Body of pancreas (tissue), 4 donors: ENCODE measurements at places on chromosomes 16 and 17.

GRCh38 chr16:66224626-66225025 is 141.9 kb upstream of the CDH5 start:
- no peak overlapping the region for H3K27ac ChIP-seq
- no peaks in the 10 kb centered on the region for H3K4me1 ChIP-seq
- H3K27me3 ChIP-seq: no peaks in the 10 kb centered on the region
- no peak overlapping the region for H3K4me3 ChIP-seq

DNA sequence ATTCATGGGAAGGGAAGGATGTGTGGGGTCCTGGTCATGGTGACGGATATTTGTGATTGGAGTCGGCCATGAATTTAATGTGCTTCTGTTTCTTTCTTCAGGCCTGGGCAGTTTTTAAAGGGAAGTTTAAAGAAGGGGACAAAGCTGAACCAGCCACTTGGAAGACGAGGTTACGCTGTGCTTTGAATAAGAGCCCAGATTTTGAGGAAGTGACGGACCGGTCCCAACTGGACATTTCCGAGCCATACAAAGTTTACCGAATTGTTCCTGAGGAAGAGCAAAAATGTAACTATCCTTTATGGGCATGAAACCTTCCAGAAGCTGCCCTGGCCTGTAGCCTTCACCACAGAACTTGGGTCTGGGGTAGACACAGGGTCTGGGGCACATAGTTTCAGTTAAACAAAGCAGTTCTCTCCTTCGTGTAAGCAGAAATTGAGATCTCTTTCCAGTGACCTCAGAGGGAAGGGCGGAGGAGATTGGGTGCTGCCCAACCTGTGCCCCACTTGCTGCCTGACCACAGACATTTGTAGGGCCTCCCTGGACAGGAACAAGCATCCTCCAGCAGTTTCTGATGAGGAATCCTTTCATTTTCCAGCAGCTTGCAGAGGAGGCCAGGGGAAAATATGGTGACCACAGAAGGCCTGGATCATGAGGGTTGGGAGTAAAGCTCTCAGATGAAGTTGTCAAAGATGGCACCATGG is 10.1 kb downstream of the IRF8 start:
- H3K4me1 ChIP-seq: no peaks in the 10 kb centered on the region
- no peaks in the 10 kb centered on the region for H3K36me3 ChIP-seq
- H3K27me3 ChIP-seq: no peaks in the 10 kb centered on the region
- H3K27ac ChIP-seq: no peak overlapping the region

DNA sequence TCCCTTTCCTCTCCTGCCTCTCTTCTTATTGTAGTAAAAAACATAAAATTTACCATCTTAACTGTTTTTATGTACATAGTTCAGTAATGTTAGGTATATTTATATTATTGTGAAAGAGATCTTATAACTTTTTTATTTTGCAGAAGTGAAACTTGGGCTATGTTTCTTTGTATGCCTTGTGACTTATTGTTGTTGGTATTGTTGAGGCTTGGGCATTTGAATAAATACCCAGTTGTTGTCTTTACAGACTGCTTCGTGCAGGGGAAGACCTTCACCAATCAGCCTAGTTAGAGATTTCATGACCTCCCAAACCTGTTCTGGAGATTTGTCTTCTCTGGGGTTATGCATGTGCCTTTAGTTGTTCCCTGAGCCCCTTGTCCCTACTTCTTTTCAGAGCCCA is 31.9 kb downstream of the REXO5 start:
- DNase-seq: no peak
- H3K27me3 ChIP-seq: no peaks in the 10 kb centered on the region
- no peaks in the 10 kb centered on the region for H3K4me1 ChIP-seq
- H3K4me3 ChIP-seq: no peak overlapping the region
- no peaks in the 10 kb centered on the region for H3K36me3 ChIP-seq

GRCh38 chr17:77449373-77449907 is 308.7 kb downstream of the SEC14L1 start:
- H3K27me3 ChIP-seq: no peaks in the 10 kb centered on the region
- no peak overlapping the region for H3K4me3 ChIP-seq
- H3K36me3 ChIP-seq: no peaks in the 10 kb centered on the region
- no peak for DNase-seq

- peak overlapping the region; percentile 56 for H3K4me3 ChIP-seq
- peak overlapping the region; percentile 89 for H3K27ac ChIP-seq
- peaks cover 19% of the 10 kb centered on the region for H3K4me1 ChIP-seq
- H3K36me3 ChIP-seq: peaks cover 19% of the 10 kb centered on the region
Observed at GRCh38 chr16:30774367-30775130, 12.4 kb downstream of the RNF40 start.

- peak overlapping the region; percentile 60 for H3K4me3 ChIP-seq
- peak; percentile 94 for DNase-seq
- no peaks in the 10 kb centered on the region for H3K36me3 ChIP-seq
Observed at GRCh38 chr16:31476303-31477219, 4.6 kb downstream of the TGFB1I1 start.

- H3K4me1 ChIP-seq: no peaks in the 10 kb centered on the region
- H3K27ac ChIP-seq: no peak overlapping the region
- no peak overlapping the region for H3K4me3 ChIP-seq
- no peak for DNase-seq
- H3K27me3 ChIP-seq: no peaks in the 10 kb centered on the region
Observed at GRCh38 chr17:58476812-58477211, 11.4 kb downstream of the HSF5 start.

DNA sequence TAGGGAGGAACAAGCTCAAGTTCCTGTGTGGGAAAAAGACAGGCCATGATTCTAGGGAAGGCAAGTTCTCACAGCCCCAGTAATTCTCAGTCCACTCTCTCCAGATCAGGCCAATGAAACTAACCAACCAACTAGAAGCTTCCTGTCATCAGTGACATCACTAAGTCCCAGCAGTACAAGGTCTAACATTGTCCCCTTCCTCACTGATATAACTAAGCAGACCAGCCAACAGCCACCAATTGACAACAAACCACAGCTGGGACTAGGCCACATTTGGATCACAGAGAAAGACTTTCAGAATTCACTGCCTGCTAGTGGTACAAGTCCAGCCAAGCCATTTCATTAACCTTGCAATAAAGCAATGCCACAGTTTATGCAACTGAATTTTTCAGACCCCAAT is 94.0 kb downstream of the CACNG1 start:
- peaks cover 24% of the 10 kb centered on the region for H3K4me1 ChIP-seq
- H3K27me3 ChIP-seq: no peaks in the 10 kb centered on the region
- H3K36me3 ChIP-seq: no peaks in the 10 kb centered on the region
- peak; percentile 5 for DNase-seq
- peak overlapping the region; percentile 53 for H3K27ac ChIP-seq

DNA sequence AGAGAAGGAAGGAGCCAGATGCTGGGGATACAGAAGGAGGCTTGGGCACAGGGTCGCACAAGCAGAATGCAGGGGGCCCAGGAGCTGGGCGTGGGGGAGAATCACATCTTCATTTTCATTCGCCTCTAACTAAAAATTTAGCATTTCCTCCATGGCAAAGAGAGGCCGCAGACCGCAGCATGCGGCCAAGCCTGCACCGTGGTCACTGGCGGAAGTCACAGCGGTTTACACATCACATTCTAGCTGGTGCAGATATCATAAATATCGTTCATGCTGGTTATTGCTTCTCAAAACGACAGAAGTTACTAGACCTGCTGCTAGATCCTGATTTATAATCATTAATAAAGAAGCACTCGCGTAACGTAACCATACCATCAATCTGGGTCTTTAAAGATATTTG is 162.0 kb downstream of the NTN1 start:
- H3K4me1 ChIP-seq: peaks cover 10% of the 10 kb centered on the region
- no peaks in the 10 kb centered on the region for H3K27me3 ChIP-seq
- no peaks in the 10 kb centered on the region for H3K36me3 ChIP-seq
- H3K4me3 ChIP-seq: no peak overlapping the region
- H3K27ac ChIP-seq: no peak overlapping the region
- DNase-seq: no peak

DNA sequence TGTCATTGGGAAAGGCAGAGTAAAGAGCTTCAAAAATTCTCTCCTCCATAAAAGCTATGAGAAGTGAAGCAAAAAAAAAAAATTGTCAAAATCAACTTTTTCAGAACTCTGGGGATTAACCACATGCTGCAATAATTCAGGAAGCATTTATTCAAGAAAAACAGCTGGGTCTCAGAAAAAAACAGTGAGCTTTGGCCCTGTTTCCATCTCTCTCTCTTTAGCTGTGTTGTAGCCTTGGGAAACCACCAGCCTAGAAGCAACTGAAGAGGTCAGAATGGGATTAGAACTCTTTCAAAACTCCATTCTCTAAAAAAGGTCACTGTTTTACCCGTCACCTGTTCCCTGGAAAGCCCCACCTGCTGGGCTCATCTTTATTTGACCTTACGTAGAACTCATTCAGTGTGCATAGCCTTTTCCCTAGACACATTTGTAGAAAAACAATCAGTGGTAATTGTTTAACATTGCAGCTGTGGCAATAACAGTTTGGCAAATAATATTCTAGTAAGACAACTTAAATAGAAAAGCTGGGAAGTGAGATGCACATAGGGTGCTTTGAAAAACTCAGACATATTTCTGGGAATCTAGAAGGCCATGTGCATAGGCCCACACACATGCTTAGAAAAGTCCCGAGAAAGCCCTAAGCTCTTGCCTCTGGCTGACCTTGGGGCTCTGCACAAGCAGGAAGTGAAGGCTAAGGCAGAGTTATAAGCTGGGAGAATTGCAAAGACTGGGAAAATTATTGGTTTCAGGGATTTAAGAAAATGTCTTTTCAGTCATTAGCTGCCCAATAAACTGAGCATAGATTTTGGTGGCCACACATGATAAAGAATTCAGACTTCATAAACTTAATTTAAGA is 18.0 kb downstream of the SLC5A11 start:
- no peaks in the 10 kb centered on the region for H3K36me3 ChIP-seq
- H3K4me1 ChIP-seq: peaks cover 4% of the 10 kb centered on the region
- H3K4me3 ChIP-seq: no peak overlapping the region
- no peaks in the 10 kb centered on the region for H3K27me3 ChIP-seq
- DNase-seq: no peak

- H3K27ac ChIP-seq: no peak overlapping the region
- H3K27me3 ChIP-seq: no peaks in the 10 kb centered on the region
- DNase-seq: no peak
- no peak overlapping the region for H3K4me3 ChIP-seq
Observed at GRCh38 chr17:45225051-45225700, 3.5 kb downstream of the FMNL1 start.

GRCh38 chr16:750485-750884 is 9.7 kb upstream of the CIAO3 start:
- no peak overlapping the region for H3K27ac ChIP-seq
- no peak overlapping the region for H3K4me3 ChIP-seq
- H3K4me1 ChIP-seq: peaks cover 6% of the 10 kb centered on the region
- H3K36me3 ChIP-seq: no peaks in the 10 kb centered on the region
- H3K27me3 ChIP-seq: no peaks in the 10 kb centered on the region

DNA sequence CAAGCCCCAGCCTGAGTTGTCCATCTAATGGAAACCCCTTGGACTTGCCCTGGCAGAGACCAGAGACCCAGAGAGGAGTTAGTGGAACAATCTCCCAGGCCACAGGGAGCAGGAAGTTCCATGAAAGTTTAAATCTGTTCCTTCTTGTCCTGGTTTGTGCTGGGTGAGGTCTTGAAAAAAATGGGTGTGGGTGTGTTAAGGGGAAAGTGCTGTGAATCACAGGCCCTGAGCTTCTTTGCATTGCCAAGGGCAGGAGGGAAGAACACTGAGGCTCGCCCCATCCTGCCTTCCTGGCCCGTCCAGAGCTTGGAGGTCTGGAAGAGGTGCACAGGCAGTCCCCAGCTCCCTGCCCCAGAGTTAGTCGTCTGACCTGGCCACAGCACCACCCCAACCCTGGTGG is 2.3 kb downstream of the ADORA2B start:
- H3K36me3 ChIP-seq: no peaks in the 10 kb centered on the region
- no peak overlapping the region for H3K27ac ChIP-seq
- H3K4me3 ChIP-seq: no peak overlapping the region
- no peak for DNase-seq
- H3K27me3 ChIP-seq: no peaks in the 10 kb centered on the region
- peaks cover 16% of the 10 kb centered on the region for H3K4me1 ChIP-seq

GRCh38 chr17:42275527-42276358 is 448 bp downstream of the STAT5B start:
- H3K4me1 ChIP-seq: peaks cover 23% of the 10 kb centered on the region
- H3K36me3 ChIP-seq: no peaks in the 10 kb centered on the region
- peak overlapping the region; percentile 55 for H3K27ac ChIP-seq

GRCh38 chr17:77694391-77695363 is 263.8 kb upstream of the TNRC6C start:
- peaks cover 5% of the 10 kb centered on the region for H3K27me3 ChIP-seq
- no peaks in the 10 kb centered on the region for H3K4me1 ChIP-seq
- no peak overlapping the region for H3K4me3 ChIP-seq
- H3K36me3 ChIP-seq: no peaks in the 10 kb centered on the region
- no peak overlapping the region for H3K27ac ChIP-seq
- no peak for DNase-seq

GRCh38 chr16:84841787-84842300 is 22.1 kb downstream of the CRISPLD2 start:
- no peaks in the 10 kb centered on the region for H3K27me3 ChIP-seq
- H3K27ac ChIP-seq: peak overlapping the region; percentile 67
- peaks cover 4% of the 10 kb centered on the region for H3K4me1 ChIP-seq
- no peak overlapping the region for H3K4me3 ChIP-seq
- DNase-seq: peak; percentile 69

DNA sequence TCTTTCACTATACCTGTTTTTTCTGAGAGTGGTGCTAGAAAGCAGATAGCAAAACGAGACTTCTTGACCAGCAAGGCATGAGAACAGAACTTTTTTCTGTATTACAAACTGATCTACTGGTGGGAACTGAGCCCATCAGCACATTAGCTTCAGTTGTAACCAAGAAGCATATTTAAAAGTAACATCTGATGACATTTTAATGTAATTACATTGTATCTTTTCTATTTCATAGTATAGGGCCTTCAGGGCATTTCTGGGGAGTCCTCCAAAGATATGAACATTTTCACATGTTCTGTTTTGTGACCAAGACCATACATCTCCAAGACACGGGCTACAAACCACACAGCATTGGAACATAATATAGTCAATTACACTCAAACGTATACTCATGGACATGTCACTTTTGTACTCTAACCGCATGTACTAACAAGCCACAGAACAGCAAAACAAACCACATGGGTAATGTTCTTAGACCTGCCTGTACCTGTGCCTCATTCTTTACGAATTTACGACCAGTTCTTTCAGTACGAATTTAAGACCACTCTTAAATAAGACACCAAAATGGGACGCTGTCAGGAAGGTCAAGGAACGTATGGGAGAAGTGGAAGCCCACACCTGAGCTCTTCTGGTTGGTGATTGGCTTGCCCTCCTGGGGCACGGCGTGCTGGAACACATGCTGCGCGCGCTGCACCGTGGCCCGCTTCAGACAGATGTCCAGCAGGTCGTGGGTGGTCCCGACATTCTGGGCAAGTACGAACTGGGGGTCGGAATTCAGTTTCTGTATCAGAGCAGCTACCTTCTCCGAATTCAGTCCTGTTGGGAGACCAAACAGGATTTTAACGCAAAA is 825 bp downstream of the BLMH start:
- H3K27ac ChIP-seq: peak overlapping the region; percentile 63
- H3K27me3 ChIP-seq: no peaks in the 10 kb centered on the region
- peaks cover 11% of the 10 kb centered on the region for H3K4me1 ChIP-seq
- peak; percentile 48 for DNase-seq
- H3K36me3 ChIP-seq: peaks cover 12% of the 10 kb centered on the region
- peak overlapping the region; percentile 98 for H3K4me3 ChIP-seq
